Fibroblast of the aortic adventitia (primary cell): ENCODE measurements at places on chromosomes 1 and 21. TPM values are rescaled to one million over a fixed set of nuclear protein-coding genes. Genes with fewer than 3 reads are reported as not detected.

DNA sequence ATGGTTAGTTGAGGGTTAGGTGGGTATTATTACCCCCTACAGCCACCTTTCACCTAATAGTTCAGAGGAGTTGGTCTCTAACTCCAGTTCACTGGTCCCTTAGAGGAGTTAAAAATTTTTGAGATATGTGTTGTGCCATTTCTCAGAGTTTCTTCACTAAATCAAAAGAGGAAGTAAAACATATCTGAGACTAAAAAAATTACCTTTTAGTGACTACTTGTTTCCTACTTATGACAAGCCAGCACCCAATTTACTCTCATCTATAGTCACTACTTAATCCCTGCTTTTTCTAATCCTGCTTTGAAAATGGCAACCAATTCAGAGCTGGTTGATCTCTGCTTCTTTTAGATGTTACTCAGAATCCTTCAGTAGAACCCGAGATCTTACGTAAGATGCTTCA, 1316.8 kb upstream of the B3GALT2 start:
- no peak for DNase-seq

The ANKRD45 gene
- total RNA-seq, result 0.09 and 0.82 TPM in 2 replicates

GRCh38 chr1:171160639-171161354, 24.3 kb upstream of the FMO2 start:
- DNase-seq, result peak; percentile 47

The CELA2B gene
- not detected in 2 replicates for total RNA-seq

DNA sequence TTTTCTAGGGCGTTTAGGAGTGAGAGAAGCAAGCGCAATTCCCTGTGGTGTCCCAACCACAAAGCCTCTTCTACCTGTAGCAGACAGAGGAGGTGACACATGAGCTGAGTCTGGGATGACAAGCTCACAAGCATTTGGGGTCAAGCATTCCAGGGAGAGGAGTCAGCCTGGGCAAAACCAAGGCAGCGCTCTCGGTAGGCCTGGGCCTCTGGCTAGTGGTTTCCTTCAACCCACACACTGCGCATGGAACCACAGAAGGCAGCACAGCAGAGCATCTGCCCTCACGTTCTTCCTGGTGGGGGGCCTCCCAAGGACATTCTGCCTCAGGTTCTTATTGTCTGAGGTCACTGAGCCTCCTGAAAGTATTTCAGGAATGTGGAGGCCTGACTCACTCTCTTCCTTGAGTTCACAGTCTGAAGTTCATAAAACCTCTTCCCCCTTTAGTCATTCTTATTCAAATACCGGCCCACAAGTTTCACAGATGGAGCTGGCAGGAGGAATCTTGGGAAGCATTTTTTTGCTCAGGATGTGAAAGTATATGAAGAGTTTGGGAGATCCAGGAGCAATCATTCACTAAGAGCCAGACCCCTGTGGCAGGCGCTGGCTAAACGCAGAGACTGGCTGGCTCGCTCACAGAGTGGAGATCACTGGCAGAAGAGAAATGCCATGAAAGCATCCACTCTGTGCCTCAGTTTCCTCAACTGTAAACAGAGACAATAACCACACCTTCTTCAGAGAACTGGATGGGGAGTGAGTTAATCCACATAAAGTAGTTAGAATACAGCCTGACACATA, 26.8 kb downstream of the CCN1 start:
- DNase-seq, result peak; percentile 98

The VHLL gene
- total RNA-seq, result not detected in 2 replicates

The DCDC2B gene
- total RNA-seq, result not detected in 2 replicates
